Activated CD4-positive, alpha-beta T cell treated with anti-CD3 and anti-CD28 coated beads, Interleukin-2, amount 50 U/mL, for 1 hour (primary cell): ENCODE measurements at places on chromosomes 3 and 15.

- DNase-seq: no peak
These were observed 47.0 kb upstream of the SMAD3 start for GRCh38 chr15:67018441-67018840.

- no peak for DNase-seq
These were observed 39.6 kb downstream of the VPS13C start for GRCh38 chr15:62020576-62021160.

GRCh38 chr15:96428742-96429141 is 98.2 kb downstream of the NR2F2 start:
- no peak for DNase-seq

GRCh38 chr3:112681822-112682325 is 40.9 kb upstream of the CCDC80 start:
- DNase-seq: no peak

DNA sequence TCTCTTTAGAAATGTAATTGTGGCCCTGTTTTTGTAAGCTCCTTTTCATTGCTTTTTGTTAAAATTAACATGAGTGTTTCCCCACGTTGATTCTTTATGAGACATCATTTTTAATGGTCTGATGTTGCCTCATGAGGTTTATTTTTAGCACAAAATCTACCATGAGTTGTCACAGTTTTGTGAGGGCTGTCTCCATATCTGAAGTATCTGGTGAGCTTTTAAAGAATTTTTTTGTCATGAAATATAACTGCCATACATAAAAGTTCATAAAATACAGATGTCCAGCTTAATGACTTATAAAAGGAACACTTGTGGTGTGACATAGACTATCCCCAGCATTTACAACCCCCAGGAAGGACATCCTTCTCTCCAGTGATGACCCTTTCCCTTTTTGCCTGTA is 34.3 kb upstream of the CEMIP start:
- no peak for DNase-seq

DNA sequence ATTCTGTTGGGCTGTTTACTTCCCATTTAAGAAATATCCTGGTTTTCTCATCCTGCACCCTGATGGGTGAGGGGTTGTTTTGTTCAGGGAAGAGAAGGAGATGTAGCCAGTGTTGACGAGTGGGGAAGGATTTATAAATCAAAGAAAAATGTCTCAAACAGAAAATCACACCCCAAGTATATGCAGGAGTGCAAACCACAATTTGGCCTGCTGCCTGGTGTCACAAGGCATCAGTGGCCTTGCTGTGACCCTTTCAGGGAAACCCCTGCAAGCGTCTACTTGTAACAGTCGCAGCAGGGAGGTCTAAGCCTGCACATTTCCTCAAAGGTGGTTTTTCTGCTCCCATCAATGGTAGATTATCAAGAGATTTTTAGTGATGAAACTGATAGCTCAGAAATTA is 132.6 kb upstream of the LRRN1 start:
- no peak for DNase-seq

DNA sequence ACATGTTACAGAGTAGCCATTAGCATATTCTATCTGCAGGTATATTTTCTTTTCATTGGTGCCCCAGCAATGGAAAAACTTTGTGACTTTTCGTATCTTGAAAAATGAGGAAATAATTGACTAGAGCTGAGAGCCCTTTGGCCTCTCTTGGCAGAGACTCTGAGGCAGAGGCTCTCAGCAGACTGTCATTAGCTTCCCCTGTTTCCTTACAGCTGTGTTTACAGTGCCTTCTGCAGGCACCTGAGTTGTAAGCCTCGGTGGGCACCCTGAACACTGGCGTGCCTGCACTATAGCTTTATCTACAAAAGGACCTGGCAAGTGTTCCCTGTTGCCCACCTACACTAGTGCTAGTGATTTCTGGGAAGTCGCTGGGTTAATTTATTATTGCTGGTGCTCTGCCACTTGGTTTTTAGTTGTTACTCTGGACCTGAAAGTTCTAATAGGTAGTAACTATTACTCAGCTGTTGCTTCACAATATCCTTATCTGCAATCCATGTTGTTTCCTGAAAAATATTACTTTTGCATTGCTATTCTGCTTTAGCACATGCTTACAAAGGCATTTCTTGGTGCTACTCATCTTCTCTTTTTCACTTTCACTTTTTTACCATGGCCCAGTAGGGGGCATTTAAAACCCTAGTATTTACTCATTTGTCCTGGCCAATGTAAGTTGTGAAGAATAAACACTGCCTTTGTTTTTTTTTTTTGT is 7.8 kb upstream of the GPR171 start:
- DNase-seq: no peak

DNA sequence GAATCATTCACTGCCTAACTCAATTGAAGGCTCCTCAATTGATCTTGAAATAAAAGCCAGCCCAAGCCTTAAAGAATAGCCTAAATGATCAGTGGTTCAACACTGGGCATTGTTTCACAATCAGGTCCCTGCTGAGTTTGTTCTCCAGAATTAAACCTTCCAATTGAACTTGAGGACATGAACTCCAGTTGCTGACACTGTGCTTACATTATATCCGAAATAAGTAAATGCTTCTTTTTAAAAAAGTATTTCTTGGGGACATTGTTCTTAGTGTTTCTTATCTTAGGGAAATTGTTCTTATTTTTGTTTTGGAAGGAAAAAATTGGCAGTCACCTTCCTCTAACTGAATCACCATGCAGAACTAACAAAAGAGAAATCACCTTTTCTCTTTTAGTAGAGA is 450.2 kb downstream of the RBMS3 start:
- DNase-seq: no peak

DNA sequence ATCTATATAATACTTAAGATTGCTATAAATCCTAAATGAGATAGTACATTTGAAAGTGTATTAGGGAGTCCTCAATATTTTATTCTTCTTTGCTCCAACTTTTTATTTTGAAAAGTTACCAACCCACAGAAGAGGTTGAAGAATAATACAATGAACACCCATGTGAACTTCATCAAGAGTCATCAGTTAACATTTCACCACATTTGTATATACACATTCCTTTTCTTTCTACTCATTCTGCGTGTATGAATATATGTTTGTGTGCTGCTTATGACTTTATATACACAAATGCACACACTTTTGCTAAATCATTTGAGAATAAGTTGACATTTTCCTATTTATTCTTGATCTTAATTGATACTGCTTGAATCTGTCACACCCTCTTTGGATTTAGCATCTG is 193.3 kb upstream of the CGNL1 start:
- DNase-seq: no peak

DNA sequence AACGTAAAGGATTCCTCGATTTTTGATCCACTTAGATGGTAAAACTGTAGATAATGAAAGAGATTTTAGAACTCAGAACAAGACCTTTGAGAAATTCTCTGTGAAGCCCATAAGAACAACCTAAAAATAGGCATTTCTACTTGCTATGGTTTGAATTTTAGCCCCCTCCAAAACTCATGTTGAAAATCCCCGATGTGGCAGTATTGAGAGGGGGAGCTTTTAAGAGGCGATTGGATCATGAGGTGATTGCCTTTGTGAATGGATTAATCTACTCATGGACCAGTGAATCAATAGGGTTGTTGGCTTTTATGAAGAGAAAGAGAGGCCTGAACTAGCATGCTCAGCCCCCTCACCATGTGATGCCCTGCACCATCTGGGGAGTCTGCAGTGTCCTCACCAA is 20.2 kb upstream of the AHSG start:
- no peak for DNase-seq

GRCh38 chr15:39826975-39827374 is 44.3 kb upstream of the FSIP1 start:
- no peak for DNase-seq

GRCh38 chr3:189233225-189233858 is 61.6 kb downstream of the TPRG1 start:
- no peak for DNase-seq

DNA sequence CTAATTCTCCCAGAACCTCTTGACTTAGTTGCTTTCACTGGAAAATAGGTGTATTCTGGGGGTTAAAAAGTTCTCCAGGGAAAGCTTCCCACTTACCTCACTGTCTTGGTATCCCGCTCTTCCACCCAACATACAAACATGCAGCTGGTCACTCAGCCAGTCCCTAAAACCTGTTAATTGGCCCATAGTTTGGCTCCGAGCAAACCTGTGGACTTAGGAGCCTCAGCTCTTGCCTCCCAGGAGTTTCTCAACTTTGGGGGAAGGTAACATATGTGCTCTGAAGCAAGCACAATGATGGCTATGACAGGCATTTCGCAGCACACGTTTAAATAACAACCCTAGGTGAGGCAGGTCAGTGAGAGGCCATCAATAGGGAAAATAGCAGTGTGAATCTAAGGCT is 25.8 kb upstream of the LRRFIP2 start:
- DNase-seq: no peak

DNA sequence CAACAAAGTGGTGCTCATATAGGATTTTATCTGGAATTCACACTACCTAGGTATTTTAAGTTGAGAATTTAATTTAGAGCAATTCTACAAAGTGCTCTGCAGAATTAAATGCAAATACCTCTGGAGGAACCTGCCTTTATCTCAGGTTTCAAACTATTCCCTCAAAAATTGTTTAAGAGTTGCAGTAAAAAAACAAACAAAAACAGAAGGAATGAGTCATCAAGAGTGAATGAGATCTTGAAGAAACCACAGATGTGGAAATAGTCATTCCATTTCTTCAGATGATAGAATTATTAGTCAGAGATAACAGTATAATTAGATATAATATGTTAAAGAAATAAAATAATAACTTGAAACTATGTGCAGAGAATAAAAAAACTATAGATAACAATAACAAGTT is 80.8 kb upstream of the SCN5A start:
- no peak for DNase-seq
